ENCODE measurements at places on chromosomes 7 and 10.

DNA sequence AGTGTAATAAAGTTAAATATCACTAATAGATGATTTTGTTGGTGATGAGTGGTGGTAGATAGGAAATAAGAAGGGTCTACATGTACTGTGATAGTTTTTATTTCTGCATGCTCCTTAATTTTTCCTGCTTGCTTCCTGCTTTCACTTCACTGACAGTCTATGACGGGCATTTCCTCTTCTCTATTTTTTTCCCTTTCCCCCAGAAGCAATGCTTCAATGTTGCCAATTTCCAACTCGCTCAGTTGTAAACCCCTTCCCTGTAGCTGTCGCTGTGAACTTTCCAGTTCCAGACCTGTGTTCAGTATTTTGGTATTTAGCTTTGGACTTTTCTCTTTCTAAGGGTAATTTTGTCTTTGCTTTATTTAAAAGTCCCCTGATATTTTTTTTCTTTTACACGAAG is 123.5 kb upstream of the AGR3 start:
- no peak for DNase-seq

GRCh38 chr7:43865277-43865676 is 4.0 kb downstream of the MRPS24 start:
- no peak for DNase-seq

DNA sequence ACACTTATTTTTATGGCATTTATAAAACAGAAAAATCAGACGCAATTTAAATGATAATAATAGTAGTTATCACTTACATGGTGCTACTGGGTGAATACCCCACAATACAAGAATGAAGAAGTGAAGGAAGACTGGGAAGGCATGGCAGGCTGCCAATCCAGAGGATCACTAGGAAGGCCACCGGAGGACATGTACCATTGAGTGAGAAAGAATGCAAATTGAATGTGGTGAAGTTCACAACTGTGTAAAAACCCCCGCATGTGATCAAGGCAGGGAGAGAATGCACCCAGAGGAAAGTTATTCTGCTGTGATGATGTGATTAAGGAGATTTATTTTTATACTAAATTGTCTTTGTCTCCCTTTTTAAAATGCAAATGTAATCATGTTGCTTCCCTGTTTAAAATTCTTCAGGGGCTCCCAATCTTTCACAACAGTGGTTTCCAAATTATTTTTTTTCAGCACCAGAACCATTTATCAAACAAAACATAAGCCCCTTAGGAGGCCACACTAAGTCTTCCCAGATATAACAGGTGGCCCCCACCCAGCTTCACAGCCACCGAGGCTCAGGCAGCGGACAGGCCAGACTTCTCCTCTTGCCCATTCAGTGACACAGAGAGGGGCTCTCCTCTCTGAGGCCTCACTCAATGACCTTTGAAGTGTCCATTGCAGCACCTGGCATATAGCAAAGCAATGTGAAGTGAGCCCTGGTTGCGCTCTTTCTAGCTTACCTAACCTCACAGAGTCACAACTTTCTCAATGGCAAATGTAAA is 59.6 kb downstream of the FRMPD2 start:
- no peak for DNase-seq

DNA sequence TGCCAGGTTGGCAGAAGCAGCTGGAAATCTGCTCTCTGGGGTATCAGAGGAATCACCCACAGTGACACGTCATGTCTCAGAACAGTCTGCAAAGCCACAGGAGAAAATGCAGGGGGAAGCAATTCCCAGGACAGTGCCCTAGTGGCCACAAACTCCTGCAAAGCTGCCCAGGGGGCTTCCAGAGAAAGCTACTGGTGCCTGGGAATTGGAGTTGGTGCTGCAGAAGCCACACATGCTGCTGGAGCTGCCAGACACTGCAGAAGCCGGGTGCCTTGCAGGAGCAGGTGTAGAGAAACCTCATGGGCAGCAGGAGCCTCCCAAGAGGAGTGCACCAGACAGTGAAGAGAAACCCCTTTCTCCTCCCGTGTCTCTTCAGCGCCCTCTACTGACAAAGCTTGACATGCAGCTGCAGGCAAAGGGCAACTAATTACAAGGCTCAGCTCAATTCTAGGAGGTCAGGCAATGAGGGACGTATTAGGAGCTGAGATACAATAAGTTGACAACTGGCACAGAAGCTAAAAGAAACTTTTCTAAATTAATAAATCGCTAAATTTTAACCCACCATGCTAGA is 30.2 kb upstream of the NUB1 start:
- no peak for DNase-seq

GRCh38 chr10:72595436-72595835 is 30.4 kb downstream of the MICU1 start:
- no peak for DNase-seq

DNA sequence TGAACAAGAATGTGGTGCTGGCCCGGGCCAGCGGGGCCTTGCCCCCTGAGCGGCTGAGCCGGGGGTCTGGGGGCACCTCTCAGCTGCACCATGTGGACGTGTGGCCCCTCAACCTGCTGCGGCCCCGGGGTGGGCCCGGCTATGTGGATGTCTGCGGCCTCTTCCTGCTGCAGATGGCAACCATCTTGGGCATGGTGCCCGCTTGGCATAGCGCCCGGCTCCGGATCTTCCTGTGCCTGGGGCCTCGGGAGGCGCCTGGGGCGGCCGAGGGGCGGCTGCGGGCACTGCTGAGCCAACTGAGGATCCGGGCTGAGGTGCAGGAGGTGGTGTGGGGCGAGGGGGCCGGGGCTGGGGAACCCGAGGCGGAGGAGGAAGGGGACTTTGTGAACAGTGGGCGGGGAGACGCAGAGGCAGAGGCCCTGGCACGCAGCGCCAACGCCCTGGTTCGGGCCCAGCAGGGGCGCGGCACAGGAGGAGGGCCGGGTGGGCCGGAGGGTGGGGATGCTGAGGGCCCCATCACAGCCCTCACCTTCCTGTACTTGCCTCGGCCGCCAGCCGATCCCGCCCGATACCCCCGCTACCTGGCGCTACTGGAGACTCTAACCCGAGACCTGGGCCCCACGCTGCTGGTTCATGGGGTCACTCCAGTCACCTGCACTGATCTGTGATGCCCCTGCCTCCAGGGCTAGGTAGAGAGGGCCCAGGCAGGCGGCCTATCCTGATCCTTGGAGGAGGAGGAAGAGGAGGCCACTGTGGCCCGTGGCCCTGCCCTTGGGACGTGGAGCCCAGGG is 1.1 kb upstream of the TRIP6 start:
- DNase-seq, result peak; percentile 70

- DNase-seq, result no peak
These were observed 99.5 kb downstream of the CUX1 start for GRCh38 chr7:101916876-101917275.

DNA sequence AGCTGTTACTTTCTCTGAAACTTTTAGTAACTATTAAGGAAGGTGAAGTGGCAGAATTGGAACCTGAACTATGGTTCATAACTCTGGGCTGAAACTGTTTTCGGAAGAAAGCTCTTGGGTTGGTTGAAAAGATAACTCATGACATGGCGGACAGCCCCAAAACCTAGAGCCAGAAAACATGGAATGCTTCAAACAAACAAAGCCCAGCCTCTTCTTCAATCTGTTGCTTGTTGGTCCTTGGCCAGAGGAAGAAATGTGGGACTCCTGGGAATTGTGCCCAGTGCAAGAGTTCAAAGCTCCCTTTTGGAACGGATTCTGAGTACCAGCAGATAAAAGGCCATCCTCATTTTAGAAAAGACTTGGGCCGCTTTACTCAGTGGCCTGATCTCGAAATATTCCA is 52.9 kb upstream of the CACNB2 start:
- no peak for DNase-seq

DNA sequence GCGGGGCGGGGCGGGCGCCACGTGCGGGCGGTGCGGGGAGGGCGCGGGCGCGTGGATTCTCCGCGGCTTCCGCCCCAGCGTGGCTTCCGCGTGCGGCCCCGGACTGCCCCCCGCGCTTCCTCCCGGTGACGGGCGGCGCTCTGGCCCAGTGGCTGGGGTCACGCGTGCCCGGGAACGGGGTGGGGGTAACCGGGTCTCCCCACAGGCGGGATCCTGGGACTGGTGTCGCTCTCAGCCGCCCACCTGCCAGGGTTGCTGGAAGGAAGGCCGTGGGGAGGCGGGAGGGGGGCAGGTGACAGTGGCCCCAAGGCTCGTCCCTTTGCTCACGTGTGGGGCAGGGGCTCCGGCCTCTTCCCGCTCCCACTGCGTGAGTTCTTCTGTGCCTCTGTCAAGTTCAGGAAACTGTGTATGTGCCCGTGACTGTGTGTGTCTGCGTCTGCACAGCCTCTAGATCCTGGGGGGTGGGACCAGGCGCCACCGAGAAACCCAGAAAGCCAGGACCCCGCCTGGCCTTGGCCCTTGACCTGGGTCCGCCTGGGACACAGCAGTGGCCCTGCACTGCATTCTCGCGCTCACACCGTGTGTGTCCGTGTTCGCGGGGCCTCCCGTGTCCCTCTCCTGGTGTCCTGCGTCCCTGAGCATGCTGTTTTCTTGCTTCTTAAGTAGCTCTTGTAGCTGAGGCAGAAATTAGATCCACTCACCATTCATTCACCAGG is 919 bp downstream of the MAFK start:
- DNase-seq, result peak; percentile 65

DNA sequence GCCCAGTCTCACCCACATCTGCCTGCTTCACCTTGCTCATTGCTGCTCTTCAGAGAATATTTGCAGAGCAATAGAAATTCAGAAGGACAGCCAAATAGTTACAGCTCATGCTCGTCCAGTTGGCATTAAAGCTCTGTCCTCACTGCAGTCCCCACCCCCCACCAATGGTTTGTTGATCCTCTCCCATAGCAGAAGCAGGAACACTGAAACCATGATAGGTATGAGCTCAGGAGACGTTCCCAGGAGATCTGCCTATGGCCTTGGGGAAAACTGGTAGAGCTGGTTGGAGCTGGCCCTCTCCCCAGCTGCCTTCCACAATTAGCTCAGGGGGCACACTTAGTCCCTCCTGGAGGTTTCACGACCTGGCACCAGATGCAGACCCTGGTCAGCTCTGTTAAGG is 68.6 kb upstream of the KMT2C start:
- no peak for DNase-seq
